Activated naive CD4-positive, alpha-beta T cell treated with anti-CD3 and anti-CD28 coated beads, Interleukin-2, amount 10 ng/mL, durations not matched to agents 7 days and 5 days (primary cell): ENCODE measurements at places on chromosomes 7 and 10.

GRCh38 chr10:42940487-42941294, 136.2 kb upstream of the RET start:
- no peak for DNase-seq

DNA sequence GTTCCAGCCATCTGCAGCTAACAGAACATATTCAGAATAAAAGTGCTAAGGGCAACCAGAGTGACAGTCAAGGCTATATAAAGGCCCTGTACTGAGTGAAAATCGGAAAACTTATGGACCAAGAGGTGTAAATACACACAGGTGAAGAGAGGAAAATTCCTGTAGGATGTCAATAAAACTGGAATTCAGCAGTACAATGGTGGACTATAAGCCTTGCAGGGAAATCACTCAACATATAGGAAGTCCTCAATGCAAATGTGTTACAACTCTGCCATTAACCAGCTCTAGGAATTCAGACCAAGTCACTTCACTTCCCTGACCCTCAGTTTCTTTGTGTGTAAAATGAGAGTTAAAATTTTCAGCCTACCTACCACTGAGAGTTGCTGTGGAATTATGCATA, 7.7 kb downstream of the USP6NL start:
- DNase-seq = no peak

- no peak for DNase-seq
Observed at GRCh38 chr7:142919656-142920055, 13.9 kb downstream of the TRPV5 start.

DNA sequence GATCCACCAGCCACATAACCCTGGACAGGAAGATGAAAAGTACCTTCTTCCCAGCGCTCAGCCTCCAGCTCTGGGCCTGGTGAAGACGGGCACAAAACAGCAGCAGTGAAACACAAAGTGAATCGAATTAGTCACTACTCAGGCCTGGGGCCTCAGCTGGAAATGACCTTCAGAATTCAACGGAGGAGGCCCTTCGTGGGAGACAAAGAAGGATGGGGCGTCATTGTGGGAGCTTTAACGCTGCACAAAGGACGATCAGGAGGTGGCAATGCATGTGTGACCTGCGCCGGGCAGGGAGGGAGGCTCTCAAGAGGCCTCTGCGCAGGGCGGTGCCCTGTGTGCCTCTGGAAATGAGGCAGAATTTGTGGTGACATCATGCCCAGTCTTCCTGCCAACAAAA, 161.9 kb downstream of the DNAJB6 start:
- DNase-seq = no peak

GRCh38 chr10:130233426-130233825, 97.2 kb downstream of the GLRX3 start:
- DNase-seq = no peak

DNA sequence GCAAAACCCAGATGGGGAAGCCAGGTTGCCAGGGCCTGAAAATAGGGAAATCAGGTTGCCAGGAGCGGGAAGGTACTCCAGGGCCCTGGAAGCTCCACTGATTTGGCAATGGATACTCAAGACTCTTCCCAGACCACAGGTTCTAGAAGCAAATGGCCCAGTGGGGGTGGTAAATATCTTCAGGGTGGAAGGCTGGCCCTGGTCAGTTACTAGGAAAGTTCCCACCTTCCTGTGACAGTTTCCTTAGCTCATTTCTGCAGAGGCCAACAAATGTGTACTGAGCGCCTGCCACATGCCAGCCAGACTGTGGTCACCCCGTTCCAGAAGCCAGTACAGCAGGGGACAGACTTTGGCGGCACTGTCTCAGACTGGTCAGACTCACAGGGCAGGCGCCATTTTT, 113.6 kb downstream of the FAM53B start:
- no peak for DNase-seq

- DNase-seq = no peak
Observed at GRCh38 chr7:47502240-47502877, 79.6 kb downstream of the TNS3 start.

- DNase-seq = no peak
Observed at GRCh38 chr7:141328290-141328689, 222.9 kb upstream of the AGK start.

- no peak for DNase-seq
Observed at GRCh38 chr10:98623176-98623575, 176.4 kb upstream of the HPS1 start.

- no peak for DNase-seq
Observed at GRCh38 chr10:83657487-83657886, 481.8 kb upstream of the GHITM start.

DNA sequence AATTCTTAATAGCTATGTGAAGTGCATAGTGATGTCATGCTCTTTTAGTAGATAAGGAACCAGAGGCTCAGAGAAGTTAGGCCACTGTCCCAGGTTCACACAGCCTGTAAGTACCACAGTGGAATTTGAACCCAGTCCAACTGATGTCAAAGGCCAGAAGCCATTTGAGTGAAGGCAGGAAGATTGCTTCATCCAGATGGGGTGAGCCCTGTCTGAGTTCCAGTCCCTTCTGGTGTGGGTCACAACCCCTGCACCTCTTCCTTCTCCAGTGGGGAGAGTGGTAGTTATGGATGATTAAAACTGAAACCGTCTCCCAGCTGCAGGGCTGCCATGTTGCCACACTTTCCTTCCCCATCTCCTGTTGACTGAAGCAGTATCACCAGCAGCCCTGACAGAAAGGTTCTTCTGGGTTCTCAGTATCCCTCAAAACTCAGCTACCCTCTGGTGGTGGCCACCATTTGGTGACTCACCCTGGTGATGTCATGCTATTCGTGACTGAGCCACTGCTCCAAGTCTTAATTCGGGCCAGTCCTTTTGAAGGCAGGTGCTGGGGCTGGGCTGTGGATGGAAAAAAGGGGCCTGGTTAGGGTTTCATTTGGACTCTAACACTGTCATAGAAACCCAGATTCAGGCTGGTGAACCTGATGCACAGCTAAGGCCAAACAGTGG, 1.5 kb upstream of the C10orf95 start:
- peak; percentile 56 for DNase-seq

DNA sequence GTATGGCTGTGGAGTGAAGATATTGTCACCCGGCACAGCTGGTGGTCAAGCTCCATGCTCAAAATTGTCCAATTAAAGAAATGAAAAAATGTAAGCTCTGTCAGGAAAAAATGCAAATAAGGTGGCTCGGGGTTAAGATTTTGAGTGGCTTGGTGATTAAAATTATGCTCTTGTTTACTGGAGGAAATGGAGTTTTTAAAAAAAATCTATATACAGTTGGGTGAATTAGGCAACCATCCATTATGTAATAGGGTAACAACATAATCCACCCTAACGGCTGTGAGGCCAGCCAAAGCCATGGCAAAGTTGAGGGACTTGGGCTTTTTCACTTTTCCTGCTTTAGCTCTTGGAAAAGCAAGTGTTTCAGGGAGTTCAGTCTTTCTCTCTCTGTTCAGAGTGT, 260.8 kb upstream of the HABP2 start:
- DNase-seq = no peak

- no peak for DNase-seq
Observed at GRCh38 chr10:83562381-83562780, 576.9 kb upstream of the GHITM start.

DNA sequence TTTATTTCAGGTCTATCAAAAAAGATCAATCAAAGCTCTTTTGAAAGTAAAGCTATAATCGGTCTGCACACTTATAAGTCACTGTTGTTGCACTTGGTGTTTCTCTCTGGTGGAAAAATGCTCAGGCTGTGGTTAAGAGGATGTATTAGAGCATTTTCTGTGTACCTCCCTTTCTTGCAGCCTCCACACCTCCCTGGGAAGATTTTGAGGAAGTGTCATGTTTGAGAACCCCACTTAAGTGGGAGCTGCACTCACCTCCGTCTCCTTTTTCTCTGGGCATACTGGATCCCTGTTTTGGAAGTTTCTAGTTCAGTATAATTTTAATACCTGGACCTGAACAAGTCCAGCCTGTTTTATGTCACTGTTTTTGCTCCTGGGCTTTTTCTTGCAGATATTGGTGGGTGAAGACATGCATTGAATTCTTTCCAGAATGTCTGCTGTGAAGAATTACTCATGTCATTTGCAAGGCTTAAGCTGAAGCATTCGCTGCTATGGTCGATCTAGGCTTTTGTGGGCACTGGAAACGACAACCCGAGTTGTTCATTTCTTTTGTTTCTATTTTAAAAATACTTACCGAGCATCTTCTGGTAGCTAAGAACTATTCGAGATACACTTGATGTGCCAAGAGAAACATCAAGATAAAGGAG, 36.6 kb downstream of the TCF7L2 start:
- DNase-seq = no peak

DNA sequence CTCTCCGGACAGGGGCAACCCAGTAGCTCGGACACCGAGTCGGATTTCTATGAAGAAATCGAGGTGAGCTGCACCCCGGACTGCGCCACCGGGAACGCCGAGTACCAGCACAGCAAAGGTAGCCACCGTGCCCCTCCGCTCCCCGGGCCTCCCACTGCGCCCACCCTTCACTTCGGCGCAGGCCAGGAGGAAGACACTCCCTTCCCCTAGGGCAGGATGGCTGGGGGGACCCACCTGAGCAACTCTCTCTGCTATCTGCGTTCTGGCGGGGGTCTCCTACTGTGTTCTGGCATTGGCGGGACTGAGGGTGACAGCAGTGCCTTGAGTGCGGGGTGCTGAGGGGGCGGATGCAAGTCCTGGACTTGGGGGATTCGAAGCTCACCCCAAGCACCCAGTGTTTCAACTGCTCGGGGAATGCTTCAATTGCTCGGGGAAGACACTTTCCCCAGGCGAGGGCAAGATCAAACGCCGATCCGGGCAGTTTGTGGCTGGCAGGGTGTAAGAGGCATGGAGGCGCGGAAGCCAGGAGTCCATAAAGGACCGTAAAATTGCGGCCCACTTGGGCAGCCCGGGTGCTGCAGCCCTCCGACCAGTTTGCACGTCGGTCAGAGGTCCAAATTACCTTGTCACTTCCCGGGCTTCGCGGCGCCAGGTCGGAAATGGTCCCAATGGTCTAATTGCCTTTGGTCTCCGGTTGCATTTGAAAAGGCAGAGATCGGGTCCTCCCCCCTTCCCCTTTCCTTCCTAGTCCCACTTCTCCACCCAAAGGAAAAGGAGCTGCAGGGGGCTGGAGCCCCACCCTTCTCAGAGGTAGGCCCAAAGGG, 950 bp downstream of the EVX1 start:
- DNase-seq = no peak

- DNase-seq = no peak
Observed at GRCh38 chr7:35565927-35566326, 129.0 kb downstream of the HERPUD2 start.

DNA sequence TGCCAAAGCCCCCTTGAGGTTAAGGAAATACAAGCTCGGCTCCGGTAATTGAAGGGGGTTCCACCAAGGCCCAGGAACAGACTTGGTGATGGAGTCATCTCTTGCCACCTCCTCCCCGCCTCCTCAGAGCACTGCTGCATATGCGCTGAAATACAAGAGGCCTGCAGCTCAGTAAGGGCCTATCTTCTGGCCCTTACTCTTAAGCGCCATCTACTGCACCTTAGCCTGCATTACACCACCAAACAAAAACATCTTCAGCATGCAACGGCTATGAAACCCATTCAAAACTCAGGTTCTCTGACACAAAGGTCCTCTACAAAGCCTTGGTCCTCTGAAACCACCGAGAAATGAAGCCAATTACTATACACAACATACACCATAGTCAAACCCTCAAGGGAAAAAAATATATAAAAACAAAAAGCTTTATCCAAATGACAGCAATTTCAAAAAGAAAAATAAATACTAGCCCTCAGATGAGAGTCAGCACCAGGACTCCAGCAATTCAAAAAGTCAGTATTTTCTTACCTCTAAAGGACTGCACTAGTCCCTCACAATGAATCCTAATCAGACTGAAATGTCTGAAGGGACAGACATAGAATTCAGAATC, 176.8 kb upstream of the TBX20 start:
- DNase-seq = no peak
